Common myeloid progenitor, CD34-positive (primary cell): ENCODE measurements at places on chromosomes 11 and 22.

GRCh38 chr11:67303835-67304411 lies 593 bp downstream of the SSH3 start:
- DNase-seq = no peak
- H3K27ac ChIP-seq = no peak overlapping the region
- H3K4me1 ChIP-seq = peaks cover 19% of the 10 kb centered on the region
- H3K27me3 ChIP-seq = no peaks in the 10 kb centered on the region
- peak overlapping the region; percentile 88 for H3K4me3 ChIP-seq

DNA sequence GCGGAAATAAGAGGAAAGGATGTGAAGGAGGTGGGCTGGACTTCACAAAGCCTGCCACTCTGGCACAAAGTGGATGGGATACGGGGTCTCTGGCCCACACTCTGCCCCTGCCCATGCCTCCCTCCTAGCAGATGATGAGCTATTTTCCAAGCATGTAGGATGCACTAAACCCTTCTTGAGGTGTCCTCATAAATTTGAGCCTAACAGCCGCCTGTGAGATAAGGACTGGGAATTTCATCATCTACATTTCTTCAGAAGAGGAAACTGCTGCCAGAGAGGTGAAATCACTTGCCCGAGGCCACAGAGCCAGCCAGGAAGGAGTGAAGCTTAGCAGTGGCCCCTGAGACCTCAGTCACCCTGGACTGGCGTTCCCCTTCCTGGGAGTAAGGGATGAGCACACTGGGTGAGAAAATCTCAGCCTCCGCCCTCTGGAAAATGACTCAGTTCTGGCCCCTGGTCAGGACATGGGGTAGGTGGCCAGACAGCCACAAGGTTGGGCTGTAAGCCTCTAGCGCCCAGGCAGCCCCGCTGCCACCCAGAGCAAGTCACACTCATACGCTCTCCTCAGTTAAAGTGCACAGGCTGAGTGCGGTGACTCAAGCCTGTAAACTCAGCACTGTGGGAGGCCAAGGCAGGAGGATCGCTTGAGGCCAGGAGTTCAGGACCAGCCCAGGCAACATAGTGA lies 27.9 kb downstream of the MB start:
- H3K36me3 ChIP-seq = no peaks in the 10 kb centered on the region
- DNase-seq = no peak
- H3K27me3 ChIP-seq = peaks cover 2% of the 10 kb centered on the region
- no peaks in the 10 kb centered on the region for H3K4me1 ChIP-seq
- H3K27ac ChIP-seq = no peak overlapping the region

- no peak overlapping the region for H3K27ac ChIP-seq
- no peaks in the 10 kb centered on the region for H3K36me3 ChIP-seq
- peaks cover 34% of the 10 kb centered on the region for H3K4me1 ChIP-seq
- no peaks in the 10 kb centered on the region for H3K27me3 ChIP-seq
- no peak for DNase-seq
Measured at GRCh38 chr11:94923004-94923334, 50.4 kb downstream of the CWC15 start.

DNA sequence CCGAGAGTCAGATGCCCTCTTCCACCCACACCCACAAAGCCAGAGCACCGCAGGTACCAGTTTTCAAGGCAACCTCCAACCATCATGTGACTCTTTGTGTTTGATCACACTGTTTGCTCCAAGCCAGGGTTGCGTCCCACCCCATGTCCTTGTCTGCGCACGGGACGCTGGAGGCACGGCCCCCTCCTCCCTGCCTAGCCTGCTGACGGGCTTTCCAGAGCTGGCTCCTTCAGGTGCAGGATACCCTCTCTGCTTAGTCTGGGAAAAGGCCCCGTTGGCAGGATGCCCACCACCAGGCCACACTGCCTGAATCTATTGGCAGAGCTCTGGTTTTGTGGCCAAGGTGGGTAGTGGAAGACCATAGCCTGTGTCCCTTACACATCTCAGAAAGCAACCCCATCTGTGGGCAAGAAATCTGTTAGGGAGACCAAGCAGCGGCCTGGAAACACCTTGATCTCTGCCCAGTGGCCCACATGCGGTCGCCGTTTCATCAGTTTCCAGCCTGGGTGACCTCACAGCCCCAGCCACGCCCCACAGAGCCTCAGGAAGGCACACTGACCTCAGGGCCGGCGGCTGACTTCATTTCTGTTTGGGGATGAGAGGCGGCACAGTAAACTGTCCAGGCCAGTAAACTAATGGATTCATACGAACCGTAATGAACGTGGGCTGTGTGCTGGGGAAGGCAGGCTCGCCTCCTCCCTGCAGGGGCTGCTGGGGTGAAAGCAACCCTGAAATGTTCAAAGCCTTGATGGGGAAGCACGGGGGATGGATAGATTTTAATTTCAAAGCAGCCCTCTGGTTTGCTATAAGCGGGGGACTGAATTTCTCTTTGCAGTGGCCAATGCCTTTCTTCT lies 25.8 kb downstream of the CDPF1 start:
- H3K4me3 ChIP-seq = no peak overlapping the region
- no peak overlapping the region for H3K27ac ChIP-seq
- H3K36me3 ChIP-seq = peaks cover 14% of the 10 kb centered on the region
- no peaks in the 10 kb centered on the region for H3K27me3 ChIP-seq

DNA sequence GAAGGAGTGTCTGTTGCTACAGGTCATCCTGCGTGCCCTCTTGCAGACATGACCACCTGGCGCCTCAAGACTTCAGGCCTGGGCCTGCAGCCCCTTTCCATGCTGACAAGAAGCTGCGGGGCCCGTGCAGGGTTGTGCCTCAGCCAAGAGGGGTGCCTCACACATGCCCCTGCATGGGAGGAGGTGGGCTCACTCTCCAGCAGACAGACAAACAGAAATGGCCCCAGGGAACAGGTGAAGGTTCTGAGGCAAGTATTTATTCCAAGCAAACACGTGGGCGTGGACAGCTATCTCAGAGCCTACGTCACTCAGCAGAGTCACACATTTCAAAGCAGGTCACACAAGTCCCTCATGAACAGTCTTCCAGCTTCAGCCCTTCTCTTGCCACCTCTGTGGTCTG lies 5.9 kb upstream of the SYCE3 start:
- peaks cover 43% of the 10 kb centered on the region for H3K36me3 ChIP-seq
- H3K4me1 ChIP-seq = peaks cover 2% of the 10 kb centered on the region
- no peak overlapping the region for H3K4me3 ChIP-seq
- peaks cover 2% of the 10 kb centered on the region for H3K27me3 ChIP-seq
- DNase-seq = no peak

GRCh38 chr11:122977470-122978298 lies 4.0 kb downstream of the BSX start:
- H3K4me1 ChIP-seq = peaks cover 19% of the 10 kb centered on the region
- peaks cover 99% of the 10 kb centered on the region for H3K27me3 ChIP-seq
- no peak overlapping the region for H3K4me3 ChIP-seq
- no peaks in the 10 kb centered on the region for H3K36me3 ChIP-seq
- DNase-seq = no peak

DNA sequence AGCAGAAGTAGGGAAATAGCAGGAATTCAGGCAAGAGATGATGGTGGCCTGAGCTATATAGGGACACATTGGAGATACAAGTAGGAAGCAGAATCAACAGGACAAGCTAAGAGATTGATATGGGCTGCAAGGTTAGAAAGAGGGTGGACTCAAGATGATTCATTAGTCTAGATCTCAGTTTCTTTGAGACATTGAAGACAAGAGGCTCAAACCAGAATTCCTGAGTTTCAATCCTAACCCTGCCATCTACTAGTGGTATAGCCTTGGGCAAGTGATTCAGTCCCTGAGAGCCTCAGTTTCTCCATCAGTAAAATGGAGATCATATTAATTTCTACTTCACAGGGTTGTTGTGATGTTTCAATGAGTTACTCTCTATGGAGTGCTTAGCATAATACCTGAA lies 53.1 kb upstream of the NAV2 start:
- H3K4me3 ChIP-seq = no peak overlapping the region
- H3K27me3 ChIP-seq = no peaks in the 10 kb centered on the region
- no peak overlapping the region for H3K27ac ChIP-seq

- no peaks in the 10 kb centered on the region for H3K4me1 ChIP-seq
- no peak for DNase-seq
- no peaks in the 10 kb centered on the region for H3K27me3 ChIP-seq
- H3K4me3 ChIP-seq = no peak overlapping the region
- H3K36me3 ChIP-seq = no peaks in the 10 kb centered on the region
- no peak overlapping the region for H3K27ac ChIP-seq
Measured at GRCh38 chr22:43878831-43879550, 12.8 kb downstream of the PNPLA5 start.

- no peaks in the 10 kb centered on the region for H3K27me3 ChIP-seq
- no peak for DNase-seq
- no peaks in the 10 kb centered on the region for H3K4me1 ChIP-seq
- no peak overlapping the region for H3K4me3 ChIP-seq
- no peak overlapping the region for H3K27ac ChIP-seq
- peaks cover 8% of the 10 kb centered on the region for H3K36me3 ChIP-seq
Measured at GRCh38 chr11:13705710-13706109, 37.2 kb downstream of the FAR1 start.

GRCh38 chr11:123815122-123815521 lies 9.0 kb upstream of the OR6M1 start:
- no peak for DNase-seq
- no peak overlapping the region for H3K4me3 ChIP-seq
- H3K27me3 ChIP-seq = no peaks in the 10 kb centered on the region
- no peak overlapping the region for H3K27ac ChIP-seq
- H3K4me1 ChIP-seq = no peaks in the 10 kb centered on the region

- no peak overlapping the region for H3K4me3 ChIP-seq
- peaks cover 33% of the 10 kb centered on the region for H3K36me3 ChIP-seq
Measured at GRCh38 chr22:17098379-17098819, 13.6 kb downstream of the IL17RA start.

- H3K36me3 ChIP-seq = no peaks in the 10 kb centered on the region
- H3K27ac ChIP-seq = no peak overlapping the region
- peaks cover 2% of the 10 kb centered on the region for H3K4me1 ChIP-seq
- no peaks in the 10 kb centered on the region for H3K27me3 ChIP-seq
Measured at GRCh38 chr11:124329787-124330478, 9.9 kb upstream of the OR8D2 start.

DNA sequence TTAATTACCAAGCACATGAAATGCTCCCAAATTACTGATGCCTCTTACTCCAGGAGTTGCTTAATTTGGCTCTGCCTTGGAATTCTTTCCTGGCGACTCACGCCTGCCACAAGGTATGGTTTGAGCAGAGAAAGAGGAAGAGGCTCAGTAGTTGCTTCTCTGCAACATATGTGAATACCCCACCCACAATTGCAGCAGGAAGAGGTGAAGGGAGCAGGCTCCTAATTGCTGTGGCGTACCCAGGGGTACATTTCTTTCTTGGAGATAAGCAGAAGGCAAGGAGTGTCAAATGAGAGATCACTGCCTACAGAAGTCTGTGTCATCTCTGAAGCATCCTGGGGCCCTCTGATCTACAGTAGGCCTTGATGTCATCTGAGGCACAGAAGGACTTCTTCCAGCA lies 10.6 kb upstream of the NNMT start:
- no peaks in the 10 kb centered on the region for H3K36me3 ChIP-seq
- no peak overlapping the region for H3K27ac ChIP-seq
- H3K4me3 ChIP-seq = no peak overlapping the region
- no peaks in the 10 kb centered on the region for H3K27me3 ChIP-seq
- peaks cover 2% of the 10 kb centered on the region for H3K4me1 ChIP-seq
- no peak for DNase-seq

GRCh38 chr22:19665784-19666672 lies 48.3 kb upstream of the SEPTIN5 start:
- no peaks in the 10 kb centered on the region for H3K27me3 ChIP-seq
- no peak overlapping the region for H3K4me3 ChIP-seq
- no peaks in the 10 kb centered on the region for H3K4me1 ChIP-seq

DNA sequence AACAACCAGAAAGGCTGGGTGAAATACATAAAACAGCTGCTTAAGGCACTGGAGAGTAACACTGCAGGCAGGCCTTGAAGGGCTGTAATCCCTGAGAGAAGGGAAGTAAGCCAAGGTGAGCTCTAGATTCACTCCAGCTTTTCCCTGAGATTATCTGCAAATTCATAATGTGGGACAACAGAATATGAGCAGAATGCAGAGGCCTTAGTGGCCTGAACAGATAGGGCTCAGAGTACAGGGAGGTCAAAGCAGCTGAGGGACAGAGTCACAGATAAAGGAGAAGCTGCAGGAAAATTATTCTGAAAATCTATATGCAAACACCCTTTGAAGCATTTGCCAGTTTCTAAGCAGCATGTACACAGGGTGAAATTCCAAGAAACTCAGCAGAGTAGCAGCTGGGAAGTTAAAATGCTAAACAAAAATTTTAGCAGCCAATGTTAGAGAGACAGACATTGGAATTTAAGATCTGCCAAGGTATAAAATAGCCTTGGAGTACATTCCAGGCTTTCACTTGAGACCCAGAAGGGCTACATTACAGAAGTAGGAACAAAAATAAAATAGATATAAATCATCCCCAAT lies 48.1 kb upstream of the CWF19L2 start:
- DNase-seq = no peak
- peaks cover 23% of the 10 kb centered on the region for H3K36me3 ChIP-seq
- no peaks in the 10 kb centered on the region for H3K27me3 ChIP-seq
- H3K4me3 ChIP-seq = no peak overlapping the region
- H3K27ac ChIP-seq = no peak overlapping the region

DNA sequence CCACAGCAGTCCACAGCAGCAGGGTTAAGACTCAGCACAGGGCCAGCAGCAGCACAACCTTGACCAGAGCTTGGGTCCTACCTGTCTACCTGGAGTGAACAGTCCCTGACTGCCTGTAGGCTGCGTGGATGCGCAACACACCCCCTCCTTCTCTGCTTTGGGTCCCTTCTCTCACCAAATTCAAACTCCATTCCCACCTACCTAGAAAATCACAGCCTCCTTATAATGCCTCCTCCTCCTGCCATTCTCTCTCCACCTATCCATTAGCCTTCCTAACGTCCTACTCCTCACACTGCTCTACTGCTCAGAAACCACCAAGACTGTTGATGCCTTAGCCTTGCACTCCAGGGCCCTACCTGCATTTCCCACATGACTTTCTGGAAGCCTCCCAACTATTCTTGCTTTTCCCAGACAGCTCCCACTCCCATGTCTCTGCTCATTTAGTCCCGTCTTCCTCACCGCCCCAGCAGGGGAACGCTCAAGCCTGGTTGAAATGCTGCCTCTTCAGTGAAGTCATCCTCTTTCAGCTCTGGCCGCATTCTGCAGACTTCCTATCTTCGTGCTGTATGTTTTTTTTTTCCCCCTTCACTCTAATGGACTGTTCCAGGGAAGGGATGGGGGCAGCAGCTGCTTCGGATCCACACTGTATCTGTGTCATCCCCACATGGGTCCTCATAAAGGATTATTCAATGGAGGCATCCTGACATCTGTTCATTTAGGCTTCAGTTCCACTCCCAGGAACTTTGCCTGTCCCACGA lies 3.3 kb downstream of the IL18BP start:
- DNase-seq = no peak
- H3K4me1 ChIP-seq = no peaks in the 10 kb centered on the region
- H3K36me3 ChIP-seq = peaks cover 68% of the 10 kb centered on the region
- no peak overlapping the region for H3K4me3 ChIP-seq
- H3K27me3 ChIP-seq = no peaks in the 10 kb centered on the region

- H3K4me1 ChIP-seq = no peaks in the 10 kb centered on the region
- DNase-seq = no peak
- no peak overlapping the region for H3K4me3 ChIP-seq
- H3K36me3 ChIP-seq = no peaks in the 10 kb centered on the region
- no peaks in the 10 kb centered on the region for H3K27me3 ChIP-seq
Measured at GRCh38 chr11:81278991-81279390, 1454.7 kb downstream of the FAM181B start.

GRCh38 chr22:46053563-46054090 lies 76.7 kb upstream of the WNT7B start:
- H3K27ac ChIP-seq = peak overlapping the region; percentile 54
- DNase-seq = peak; percentile 69
- H3K4me3 ChIP-seq = peak overlapping the region; percentile 77
- no peaks in the 10 kb centered on the region for H3K27me3 ChIP-seq
- H3K4me1 ChIP-seq = no peaks in the 10 kb centered on the region
- no peaks in the 10 kb centered on the region for H3K36me3 ChIP-seq
